WERI-Rb-1 (cell line): ENCODE measurements at places on chromosomes 6 and 20.

DNA sequence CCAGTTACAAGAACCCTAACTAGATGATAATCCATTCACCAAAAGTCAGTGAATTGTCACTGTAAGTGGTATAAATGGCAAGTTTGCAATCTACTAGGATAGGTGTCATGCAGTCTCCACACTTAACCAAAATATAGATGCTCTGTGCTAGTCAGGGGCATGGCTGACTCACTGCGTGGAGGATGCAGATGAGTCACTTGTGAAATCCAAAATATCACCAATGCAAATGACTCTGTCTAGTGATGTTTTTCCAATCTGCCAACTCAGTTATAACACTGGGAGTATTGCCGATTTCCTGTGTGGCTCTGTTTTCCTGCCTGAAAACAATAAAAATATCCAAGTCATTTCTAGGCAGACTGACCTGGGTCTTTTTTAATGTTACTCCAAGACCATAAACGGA is 47.8 kb upstream of the NRSN1 start:
- DNase-seq: no peak

DNA sequence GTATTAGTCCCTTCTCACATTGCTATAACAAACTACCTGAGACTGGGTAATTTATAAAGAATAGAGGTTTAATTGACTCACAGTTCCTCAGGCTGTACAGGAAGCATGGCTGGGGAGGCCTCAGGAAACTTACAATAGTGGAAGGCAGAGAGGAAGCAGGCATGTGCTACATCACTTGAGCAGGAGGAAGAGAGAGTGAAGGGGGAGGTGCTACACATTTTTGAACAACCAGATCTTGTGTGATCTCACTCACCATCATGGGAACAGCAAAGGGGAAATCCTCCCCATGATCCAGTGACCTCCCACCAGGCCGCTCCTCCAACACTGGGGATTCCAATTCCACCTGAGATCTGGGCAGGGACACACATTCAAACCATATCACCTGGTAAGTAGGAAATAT is 630.6 kb downstream of the QKI start:
- no peak for DNase-seq

DNA sequence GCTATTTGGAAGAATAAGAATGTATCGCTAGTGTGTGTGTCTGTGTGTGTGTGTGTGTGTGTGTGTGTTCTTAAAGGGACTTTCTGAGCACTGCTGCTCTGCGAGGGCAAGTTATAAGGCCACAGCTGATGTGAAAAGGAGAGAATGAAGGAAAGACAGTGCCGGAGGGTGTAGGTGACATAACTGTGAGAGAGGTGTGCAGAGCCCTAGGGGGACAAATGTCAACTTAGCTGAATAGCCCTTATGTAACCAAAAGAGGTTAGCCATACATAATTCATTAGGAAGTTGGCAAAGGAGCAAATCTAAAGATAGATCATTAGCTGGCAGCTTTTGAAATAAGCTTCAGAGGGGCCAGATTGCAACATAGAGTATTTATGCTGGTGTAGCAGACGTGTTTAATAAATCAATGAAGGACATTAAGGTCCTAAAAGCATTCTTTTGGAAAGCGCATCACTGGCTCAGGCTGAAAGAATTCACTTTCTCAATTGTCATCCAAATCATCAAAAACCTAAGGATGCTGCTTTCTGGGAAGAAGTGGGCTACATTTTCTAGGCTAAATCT is 81.0 kb downstream of the NDUFAF5 start:
- no peak for DNase-seq

GRCh38 chr6:154187203-154187602 is 148.2 kb downstream of the OPRM1 start:
- DNase-seq: no peak

GRCh38 chr20:38300438-38300837 is 3.5 kb upstream of the BPI start:
- no peak for DNase-seq

- no peak for DNase-seq
Measured at GRCh38 chr6:28002161-28002560, 45.1 kb downstream of the OR2B6 start.
